ENCODE measurements at places on chromosomes 3 and 15. TPM values are rescaled to one million over a fixed set of nuclear protein-coding genes. Genes with fewer than 3 reads are reported as not detected.

The GOLGA8H gene
- total RNA-seq = 1.0 TPM

The SH2D7 gene
- total RNA-seq = not detected

DNA sequence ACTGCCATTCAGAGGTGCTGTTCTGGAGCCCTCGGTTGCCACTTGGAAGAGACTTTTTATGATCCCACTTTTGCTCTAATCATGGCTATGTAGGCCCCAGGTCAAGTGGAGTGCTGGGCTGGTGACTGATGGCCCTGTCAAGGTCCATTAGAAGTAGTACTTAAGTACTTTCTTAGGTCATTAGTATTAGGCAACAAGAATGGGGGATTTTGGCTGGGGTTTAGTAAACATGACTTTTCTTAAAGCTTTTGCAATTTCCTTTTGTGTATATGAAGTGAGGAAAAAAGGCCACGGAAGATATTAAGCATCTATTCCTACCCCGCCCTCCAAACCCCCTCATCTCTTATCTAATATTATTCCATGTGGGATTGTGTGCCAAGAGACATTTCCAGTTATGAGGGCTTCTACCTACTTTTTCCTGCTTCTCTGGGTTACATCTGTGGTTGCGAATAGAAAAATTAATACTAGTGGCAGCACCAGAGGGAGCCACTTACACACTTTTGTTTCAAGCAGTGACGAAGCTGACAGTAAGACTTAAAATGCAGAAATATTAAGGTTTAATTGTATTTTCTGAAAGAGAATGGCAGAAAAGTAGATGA is 13.9 kb downstream of the NLGN1 start:
- no peaks in the 10 kb centered on the region for H3K27me3 ChIP-seq
- no peak for DNase-seq
- H3K4me1 ChIP-seq = peaks cover 15% of the 10 kb centered on the region
- no peak overlapping the region for H3K27ac ChIP-seq
- H3K36me3 ChIP-seq = no peaks in the 10 kb centered on the region

DNA sequence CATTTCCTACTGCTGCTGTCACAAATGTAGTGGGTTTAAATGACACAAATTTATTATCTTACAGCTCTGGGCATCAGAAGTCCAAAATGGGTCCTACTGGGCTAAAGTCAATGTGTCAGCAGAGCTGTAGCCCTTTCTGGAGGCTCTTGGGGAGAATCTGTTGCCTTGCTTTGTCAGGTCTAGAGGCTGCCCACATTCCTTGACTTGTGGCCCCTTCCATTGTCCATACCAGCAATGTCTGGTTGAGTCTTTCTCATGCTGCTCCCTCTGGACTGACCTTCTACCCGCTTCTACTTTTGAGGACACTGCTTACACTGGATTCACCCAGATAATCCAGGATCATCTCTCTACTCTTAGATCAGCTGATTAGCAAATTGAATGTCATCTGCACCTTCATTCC is 3.0 kb downstream of the IL12A start:
- no peak for DNase-seq
- H3K27me3 ChIP-seq = no peaks in the 10 kb centered on the region
- H3K4me1 ChIP-seq = no peaks in the 10 kb centered on the region
- H3K27ac ChIP-seq = no peak overlapping the region
- no peak overlapping the region for H3K4me3 ChIP-seq

The NEIL1 gene
- total RNA-seq = 7.9 TPM

DNA sequence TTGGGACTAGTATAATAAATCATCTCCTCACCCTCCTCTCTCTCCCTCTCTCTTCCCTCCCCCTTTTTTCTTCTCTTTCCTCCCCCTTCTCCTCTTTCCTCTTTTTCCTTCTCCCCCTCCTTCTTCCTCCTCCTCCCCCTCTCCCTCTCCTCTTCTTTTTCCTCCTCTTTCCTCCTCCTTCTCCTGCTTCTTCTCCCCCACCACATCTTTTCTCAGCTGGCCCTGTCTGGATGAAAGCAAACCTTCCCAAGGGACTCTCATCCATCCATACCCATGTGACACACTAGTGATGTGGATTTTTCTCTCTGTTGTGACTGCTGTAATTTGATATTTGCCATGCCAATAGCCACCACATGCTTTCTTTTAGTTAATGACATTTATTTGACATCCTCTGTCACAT is 127.2 kb downstream of the EBLN2 start:
- DNase-seq = no peak
- H3K4me1 ChIP-seq = no peaks in the 10 kb centered on the region
- H3K27me3 ChIP-seq = no peaks in the 10 kb centered on the region
- no peak overlapping the region for H3K27ac ChIP-seq

DNA sequence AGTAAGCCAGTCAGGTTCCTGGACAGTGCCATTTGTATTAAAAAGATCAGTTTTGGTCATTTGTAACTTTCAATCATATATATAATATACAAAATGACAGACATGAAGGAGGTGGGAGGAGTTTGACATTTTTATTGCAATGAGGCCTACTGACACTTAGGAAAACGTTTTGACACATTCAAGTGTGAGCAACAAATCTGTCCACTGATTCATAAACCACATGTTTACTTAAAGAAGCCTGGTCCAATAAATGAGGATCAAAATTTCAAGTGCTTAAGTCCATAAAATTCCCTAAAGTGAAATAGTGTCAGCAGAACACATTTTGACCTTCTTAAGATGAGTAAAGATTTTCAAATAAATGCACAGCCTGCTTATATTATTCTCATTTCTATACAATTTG is 137.3 kb downstream of the MECOM start:
- H3K4me3 ChIP-seq = no peak overlapping the region
- peaks cover 7% of the 10 kb centered on the region for H3K4me1 ChIP-seq
- no peaks in the 10 kb centered on the region for H3K36me3 ChIP-seq

The CCDC54 gene
- not detected for total RNA-seq

- H3K36me3 ChIP-seq = no peaks in the 10 kb centered on the region
- H3K4me1 ChIP-seq = peaks cover 32% of the 10 kb centered on the region
- no peak overlapping the region for H3K4me3 ChIP-seq
- H3K27me3 ChIP-seq = no peaks in the 10 kb centered on the region
Measured at GRCh38 chr3:61725851-61726333, 164.5 kb downstream of the PTPRG start.

DNA sequence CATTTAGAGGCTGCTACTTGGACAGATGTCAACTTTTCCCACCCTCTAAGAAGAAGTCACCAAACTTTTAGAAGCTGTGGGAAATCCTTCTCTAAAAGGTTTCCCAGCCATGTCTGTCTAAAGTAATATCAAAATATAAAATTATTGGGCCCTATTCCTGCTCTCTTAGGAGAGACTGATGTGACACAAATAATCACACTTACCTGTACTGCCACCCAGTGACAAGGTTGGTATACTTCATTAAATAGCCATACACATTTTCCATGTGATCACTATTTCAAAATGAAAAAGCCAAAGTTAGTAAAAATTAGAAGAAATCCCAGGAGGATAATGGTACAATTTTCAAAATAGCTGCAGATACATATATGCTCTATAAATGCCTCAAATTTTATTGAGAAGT is 12.6 kb downstream of the OSBPL11 start:
- no peak overlapping the region for H3K4me3 ChIP-seq
- no peak for DNase-seq
- peaks cover 6% of the 10 kb centered on the region for H3K4me1 ChIP-seq
- H3K27ac ChIP-seq = no peak overlapping the region

The THOC7 gene
- total RNA-seq = 81.8 TPM

GRCh38 chr3:178602856-178603255 is 66.6 kb downstream of the KCNMB2 start:
- DNase-seq = no peak
- H3K4me1 ChIP-seq = no peaks in the 10 kb centered on the region
- no peak overlapping the region for H3K27ac ChIP-seq

The EOMES gene
- total RNA-seq = not detected

DNA sequence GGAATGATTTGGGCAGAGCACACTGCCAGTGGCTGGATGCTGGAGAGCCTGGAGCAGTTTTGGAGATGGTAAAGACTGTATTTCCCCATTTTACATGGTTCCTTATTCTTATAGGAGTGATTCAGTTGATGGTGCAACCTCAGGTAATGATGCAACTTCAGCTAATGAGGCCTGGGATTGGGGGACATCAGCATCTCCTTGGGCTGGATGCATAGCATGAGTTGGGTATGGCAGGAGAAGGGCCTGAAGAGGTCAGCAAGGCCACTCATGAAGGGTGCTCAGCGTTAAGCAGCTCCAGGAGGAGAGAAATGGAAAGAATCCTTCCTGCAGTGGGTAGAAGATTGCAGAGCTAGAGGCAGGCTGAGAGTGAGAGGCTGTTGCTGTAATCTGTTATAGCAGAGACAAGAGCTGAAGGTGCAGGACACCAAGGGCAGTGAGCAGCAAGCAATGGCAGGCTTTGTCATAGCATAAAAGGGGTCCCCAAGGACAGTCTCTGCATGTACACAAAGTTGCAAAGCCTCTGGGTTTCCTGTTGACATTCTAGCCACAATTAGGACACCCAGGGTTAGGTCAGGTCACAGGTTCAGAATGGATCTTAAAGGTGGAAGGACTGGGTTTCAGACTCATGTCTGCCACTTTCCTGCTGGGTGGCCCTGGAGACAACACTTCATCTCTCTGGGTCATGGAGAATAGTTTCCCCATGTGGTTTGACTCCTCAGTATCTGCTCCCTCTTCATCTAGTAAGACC is 29.5 kb upstream of the SNRK start:
- H3K27ac ChIP-seq = no peak overlapping the region
- no peaks in the 10 kb centered on the region for H3K36me3 ChIP-seq
- H3K4me1 ChIP-seq = no peaks in the 10 kb centered on the region

The KBTBD12 gene
- total RNA-seq = 43.0 TPM
